ENCODE measurements at places on chromosomes 1 and 21.
A peak's percentile ranks its signal among the peaks of the same experiment; 100 is the strongest.

GRCh38 chr1:31497601-31498000, 78.7 kb upstream of the TINAGL1 start:
- DNase-seq, result no peak

DNA sequence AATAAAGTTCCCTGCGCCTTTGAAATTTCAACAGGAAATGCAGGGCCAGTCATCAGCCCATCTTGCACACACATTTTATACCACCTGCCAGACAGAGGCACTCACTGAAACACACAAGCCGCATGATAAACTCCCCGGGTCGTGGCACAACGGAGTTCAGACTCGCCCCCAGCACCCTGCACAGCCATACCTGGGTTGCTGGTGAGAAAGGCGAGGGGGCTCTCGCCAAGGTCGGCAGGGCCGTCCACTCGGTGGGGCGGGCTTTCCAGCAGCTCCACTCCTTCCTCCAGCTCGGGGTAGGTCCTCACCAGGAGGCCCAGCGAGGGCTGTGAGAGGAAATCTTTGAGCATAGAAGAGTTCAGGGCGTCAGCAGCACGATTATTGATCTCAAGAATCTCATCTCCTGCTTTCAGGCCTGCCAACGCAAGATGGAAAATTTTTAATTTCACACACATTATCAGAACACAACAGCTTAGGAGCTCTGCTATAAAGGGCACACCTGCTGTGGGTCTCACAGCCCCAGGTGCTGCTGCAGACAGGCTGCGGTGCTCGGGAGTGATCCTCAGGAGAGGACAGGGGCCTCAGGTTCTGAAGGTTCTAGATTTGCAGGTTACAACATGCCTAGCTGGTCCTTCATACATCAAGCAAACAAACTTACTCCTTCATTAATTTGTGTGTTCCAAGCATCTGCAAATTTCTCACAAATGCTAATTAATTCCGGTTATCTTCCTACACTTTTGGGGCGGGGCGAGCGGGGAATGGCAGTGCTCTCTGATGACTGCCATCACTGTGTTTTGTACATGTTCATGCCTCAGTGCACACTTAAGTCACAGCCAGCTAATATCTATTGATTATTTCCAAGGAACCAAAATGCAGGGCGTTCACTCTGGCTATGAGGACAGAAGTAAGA, 144.2 kb upstream of the KRTAP19-8 start:
- no peak for DNase-seq

GRCh38 chr1:116323491-116323890, 49.6 kb upstream of the ATP1A1 start:
- no peak for DNase-seq

DNA sequence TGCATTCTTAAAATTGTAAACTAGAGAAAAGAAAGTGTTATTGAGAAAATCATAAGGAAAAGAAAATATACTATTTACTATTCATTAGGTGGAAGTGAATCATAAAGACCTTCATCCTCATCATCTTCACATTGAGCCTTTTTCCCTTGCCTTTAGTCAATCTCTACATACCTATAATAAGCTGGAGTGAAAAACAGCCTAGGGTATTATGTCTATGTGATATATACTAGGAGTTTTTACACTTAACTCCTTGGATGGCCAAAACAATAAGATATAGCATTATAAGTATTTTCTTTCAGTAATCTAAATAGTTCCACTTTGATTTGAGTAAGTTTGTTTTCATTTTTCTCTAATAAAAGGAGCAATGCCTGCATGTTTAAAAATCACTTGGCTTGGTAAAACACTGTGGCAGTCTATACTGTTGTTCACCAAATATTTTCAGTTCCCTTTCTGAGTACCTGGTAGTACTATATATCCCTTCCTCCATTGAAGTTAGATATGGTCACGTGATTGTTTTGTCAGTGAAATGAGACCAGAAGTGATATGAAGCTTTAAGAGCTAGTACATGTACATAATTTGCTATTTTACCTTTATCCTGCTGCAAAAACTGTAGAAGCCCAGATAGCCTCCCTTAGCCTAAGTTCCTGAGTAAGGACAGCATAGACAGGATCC, 78.3 kb downstream of the CLEC20A start:
- no peak for DNase-seq

GRCh38 chr1:195053478-195053877, 1554.8 kb downstream of the KCNT2 start:
- no peak for DNase-seq

DNA sequence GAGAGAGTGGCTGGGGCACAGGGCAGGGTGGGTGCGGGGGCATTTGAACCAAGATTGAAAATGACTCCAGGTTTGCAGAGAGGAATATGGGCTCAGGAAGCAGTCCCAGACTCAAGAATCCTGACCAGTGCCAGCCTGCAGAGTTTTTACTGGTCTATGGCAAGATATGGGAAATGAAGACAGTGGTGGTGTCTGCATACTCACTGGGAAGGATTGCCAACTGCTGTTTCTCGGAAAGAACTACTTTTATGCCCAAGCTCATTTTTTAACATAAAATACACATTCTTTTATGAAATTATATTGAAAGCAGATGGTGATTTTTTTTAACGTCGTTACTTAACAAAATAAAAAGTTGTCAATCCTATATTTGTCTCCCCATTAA, 401.8 kb downstream of the CAMTA1 start:
- DNase-seq, result no peak

DNA sequence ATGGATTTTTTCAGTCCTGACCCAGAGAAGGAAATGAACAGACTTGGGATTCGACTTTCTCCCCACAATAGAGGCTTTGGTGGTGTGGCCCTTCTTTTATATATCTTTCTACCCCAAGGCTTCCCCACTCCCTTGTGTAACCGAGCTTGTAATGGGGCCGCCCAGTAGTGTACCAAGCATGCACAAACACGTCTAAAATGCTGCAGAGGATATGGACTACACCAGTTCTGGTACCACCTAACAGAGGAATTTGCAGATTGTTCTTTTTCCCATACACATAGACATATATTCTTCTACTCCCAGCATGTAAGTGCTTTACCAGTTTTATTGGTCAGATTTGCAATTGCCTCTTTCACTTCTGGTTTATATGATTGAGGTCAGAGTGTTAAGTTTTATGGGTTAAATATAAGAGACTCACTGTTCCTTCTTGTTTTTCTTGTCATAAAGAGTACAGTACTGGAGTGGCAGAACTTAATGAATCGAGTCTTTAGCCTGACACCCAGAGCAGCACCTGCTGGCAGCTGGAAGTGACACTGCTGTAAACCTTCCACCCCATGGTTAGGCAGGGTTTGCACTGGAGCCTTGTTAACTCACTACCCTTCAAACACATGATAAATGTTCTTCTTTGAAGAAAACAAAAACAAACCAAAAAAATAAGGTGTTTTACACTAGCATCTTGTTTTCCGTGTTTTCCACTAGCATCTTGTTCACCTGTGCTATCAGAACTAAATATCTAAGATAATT, 198.6 kb downstream of the PTPRC start:
- no peak for DNase-seq

GRCh38 chr1:211182746-211183145, 48.8 kb upstream of the KCNH1 start:
- DNase-seq, result no peak

DNA sequence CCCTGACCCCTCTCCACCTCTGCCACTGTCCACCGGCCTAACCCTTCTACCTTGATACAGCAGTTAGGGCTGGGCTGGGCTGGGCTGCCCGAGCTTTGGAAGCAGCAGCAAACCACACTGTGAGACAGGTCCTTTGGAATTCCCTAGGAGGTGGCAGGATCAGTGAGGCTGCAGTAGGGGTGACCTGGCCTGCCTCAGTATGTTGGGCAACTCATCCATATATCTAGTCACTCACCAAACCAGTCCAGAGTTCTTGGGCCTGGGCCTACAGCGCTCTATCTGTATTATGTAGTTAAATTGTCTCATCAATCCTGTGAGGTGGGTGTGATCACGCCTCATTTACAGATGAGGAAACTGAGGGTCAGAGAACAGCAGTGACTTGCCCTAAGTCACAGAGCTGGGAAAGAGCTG, 13.3 kb upstream of the SYNC start:
- no peak for DNase-seq

DNA sequence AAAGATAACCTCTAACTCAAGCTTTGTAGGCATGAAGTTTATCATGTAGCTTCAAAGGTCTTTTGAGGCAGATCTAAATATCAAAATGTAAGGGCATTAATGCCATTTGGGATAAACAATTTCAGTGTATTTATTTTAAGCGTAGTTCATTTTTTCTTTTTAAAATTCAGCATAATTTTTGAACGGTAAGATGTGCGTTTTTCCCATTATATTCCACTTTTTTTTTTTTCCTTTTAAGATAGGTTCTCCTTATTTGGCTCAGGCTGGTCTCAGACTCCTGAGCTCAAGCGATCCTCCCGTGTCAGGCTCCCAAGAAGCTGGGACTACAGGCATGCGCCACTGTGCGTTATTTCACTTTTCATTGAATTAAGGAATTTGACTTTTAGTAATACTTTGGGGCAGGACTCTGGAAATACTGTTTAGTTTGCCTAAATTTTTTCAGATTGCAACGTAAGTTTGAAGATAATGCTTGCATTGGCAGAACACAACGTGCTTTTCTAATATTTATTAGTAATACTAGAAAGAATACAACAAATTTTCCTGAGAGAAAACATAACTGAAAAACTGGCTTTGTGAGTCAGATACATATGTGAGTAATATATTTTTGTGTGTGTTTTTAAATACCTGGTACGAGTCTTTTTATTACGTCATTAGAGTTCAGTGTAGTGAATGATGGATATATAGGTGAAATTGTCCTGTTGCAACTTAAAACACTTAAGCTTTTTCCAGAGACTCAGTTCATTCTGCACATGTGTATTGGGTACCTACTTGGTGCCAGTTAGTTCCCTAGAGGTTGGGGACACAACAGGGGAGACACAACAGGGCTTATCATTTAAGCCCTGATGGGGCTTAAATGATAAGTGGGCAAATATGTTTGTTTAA, 2.2 kb downstream of the RALGPS2 start:
- DNase-seq, result no peak

- DNase-seq, result no peak
Observed at GRCh38 chr1:8742022-8742924, 75.2 kb downstream of the RERE start.

GRCh38 chr1:159442428-159442827, 2.9 kb downstream of the OR10J1 start:
- no peak for DNase-seq

- DNase-seq, result no peak
Observed at GRCh38 chr1:17498214-17498613, 41.3 kb upstream of the ARHGEF10L start.

- no peak for DNase-seq
Observed at GRCh38 chr1:245453541-245453940, 298.8 kb downstream of the KIF26B start.

GRCh38 chr1:27968692-27969091, 8.9 kb downstream of the XKR8 start:
- peak; percentile 87 for DNase-seq

GRCh38 chr1:51518033-51518585, 957 bp downstream of the EPS15 start:
- no peak for DNase-seq

GRCh38 chr1:9784508-9785133, 39.1 kb downstream of the CLSTN1 start:
- DNase-seq, result no peak

GRCh38 chr1:183840140-183840539, 35.2 kb downstream of the RGL1 start:
- DNase-seq, result no peak

GRCh38 chr1:8120693-8121260, 94.7 kb upstream of the ERRFI1 start:
- DNase-seq, result no peak

GRCh38 chr21:15293240-15293639, 228.4 kb upstream of the NRIP1 start:
- no peak for DNase-seq

DNA sequence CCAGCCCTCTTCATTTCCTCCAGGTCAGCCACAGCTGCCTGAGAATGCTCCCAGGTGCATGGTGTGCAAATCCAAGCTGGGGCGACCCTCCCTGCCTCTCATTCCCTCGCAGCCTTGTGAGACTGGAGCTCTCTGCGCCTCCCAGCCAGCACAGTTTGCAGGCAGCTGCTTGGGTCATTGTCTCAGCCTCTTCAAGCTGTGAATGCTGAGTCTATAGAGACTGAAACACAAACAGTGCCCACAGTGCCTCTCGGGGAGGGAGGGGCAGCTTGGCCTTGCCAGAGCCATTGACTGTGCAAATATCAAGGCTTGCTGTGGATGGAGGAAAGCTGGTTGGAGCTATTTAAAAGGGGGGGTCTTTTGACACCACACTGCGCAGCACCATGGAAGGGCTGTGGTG, 10.6 kb downstream of the PLXNA2 start:
- no peak for DNase-seq

DNA sequence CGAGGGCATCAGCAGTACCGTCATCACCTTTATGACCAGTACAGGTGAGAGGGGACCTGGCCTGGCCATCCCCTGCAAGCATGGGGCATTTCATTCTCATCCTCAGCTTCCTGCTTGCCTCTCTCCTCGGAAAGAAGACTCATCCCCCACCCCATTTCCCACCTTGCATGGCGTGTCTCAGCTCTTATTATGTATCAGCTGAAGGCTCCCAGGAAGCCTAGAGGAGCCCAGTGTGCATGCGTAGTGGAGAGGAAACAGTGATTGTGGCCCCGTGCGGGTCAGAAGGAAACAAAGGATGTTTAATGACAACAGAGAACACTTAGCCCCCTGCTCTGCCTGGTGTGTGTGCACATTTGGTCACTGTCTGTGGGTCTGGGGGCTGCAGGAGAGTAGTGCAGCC, 40.3 kb upstream of the CNTN2 start:
- no peak for DNase-seq

GRCh38 chr1:41629571-41629970, 145.1 kb upstream of the EDN2 start:
- DNase-seq, result peak; percentile 76

DNA sequence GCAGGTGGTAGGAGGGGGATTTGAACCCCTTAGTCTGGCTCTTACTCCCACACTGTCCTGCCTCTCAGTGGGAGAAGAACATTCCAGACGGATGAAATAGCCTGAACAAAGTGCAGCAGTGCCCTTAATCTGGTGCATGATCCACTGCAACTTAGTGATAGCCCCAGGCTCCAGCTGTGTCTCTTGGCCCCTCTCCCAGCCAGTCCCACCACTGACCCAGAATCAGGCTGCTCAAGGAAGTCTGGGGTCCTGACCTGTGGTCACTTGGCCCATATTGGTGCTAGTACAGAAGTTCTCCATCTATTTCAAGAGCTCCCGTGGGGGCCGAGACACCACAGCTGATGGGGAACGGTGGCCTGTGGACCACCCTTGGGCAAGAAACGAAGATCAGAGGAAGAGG, 255.0 kb downstream of the KAZN start:
- DNase-seq, result no peak

DNA sequence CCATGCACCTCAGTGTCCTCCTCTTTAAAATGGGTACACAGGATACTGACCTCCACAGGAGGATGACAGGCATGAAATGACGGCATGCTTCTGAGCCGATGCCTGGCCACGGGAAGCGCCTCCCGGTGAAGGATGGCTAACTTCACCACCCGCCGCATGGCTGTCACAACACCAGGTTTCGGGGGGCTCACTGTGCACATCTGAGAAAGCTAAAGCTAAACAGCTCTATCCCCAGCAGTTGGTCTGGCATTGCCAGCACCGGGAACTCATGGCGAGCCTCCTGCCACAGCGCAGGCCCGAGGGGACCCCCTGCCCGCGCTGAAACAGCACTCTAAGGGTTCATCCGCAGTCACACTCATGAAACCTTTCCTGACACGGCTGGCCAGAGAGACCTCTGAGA, 16.0 kb downstream of the NPHP4 start:
- no peak for DNase-seq
